ENCODE measurements at places on chromosomes 1 and 21. TPM values are rescaled to one million over a fixed set of nuclear protein-coding genes. Genes with fewer than 3 reads are reported as not detected.

NPL gene
- 6.9 TPM for total RNA-seq

ASB17 gene
- not detected for total RNA-seq

TTC22 gene
- total RNA-seq = 7.3 TPM

CDA gene
- total RNA-seq = 0.96 TPM

KRTAP19-3 gene
- not detected for total RNA-seq

AGT gene
- total RNA-seq = 16.0 TPM

LCE2A gene
- total RNA-seq = not detected

FOXD2 gene
- total RNA-seq = 0.04 TPM

CDCA8 gene
- total RNA-seq = 0.13 TPM

CD84 gene
- total RNA-seq = 3.0 TPM

PPM1J gene
- 2.8 TPM for total RNA-seq

LINGO4 gene
- total RNA-seq = not detected
